ENCODE measurements at places on chromosomes 7 and 10. TPM values are rescaled to one million over a fixed set of nuclear protein-coding genes. Genes with fewer than 3 reads are reported as not detected.

- no peak for DNase-seq
Observed at GRCh38 chr10:1086787-1087186, 30.6 kb downstream of the WDR37 start.

GRCh38 chr7:42699380-42700178, 212.3 kb downstream of the C7orf25 start:
- DNase-seq, result no peak

DNA sequence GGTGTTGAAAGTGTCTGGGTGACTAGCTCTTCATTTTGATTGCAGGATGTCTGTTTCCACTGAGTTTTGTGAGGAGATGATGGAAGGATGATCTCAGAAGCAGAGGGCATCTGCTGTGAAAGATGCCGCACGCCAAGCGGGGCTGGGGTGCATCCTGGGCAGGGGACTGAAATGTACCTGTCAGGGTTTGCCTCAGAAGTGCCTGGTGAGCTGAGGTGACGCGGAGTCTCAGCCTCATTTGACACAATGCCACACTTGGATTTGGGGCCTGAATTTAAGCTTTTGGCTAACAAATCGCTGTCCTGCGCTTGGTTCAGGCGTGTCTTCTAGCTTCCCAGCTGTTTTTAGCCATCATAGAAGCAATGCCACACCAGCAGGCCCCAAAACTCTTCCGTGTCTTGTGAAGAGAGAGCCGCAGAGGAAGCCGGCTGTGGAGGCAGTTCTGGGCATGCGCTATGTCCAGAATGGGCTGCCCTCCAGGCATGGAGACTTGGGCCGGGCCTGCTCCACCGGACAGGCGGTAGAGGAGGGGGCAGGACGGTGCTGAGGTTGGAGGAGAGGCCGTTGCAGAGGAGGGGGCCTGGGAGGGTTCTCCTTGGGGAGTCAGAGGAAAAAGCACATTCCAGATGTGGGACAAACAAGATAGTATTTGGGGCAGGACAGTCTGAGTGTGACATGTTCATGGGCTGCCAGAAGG, 31.2 kb downstream of the WDR86 start:
- no peak for DNase-seq

GRCh38 chr10:6119423-6119822, 30.6 kb downstream of the RBM17 start:
- no peak for DNase-seq

GRCh38 chr10:6702030-6702429, 122.0 kb upstream of the PRKCQ start:
- no peak for DNase-seq

- no peak for DNase-seq
Observed at GRCh38 chr7:51046103-51046466, 263.4 kb upstream of the GRB10 start.

- DNase-seq, result no peak
Observed at GRCh38 chr7:127667017-127667670, 15.2 kb downstream of the SND1 start.

The RHOBTB1 gene
- total RNA-seq, result 21.3 TPM

The NUDT13 gene
- 1.9 TPM for total RNA-seq

The TCERG1L gene
- total RNA-seq, result 0.75 TPM

The CAV1 gene
- 19.4 TPM for total RNA-seq

The FZD8 gene
- 18.7 TPM for total RNA-seq

The PPP3CB gene
- total RNA-seq, result 21.9 TPM

The NXPH1 gene
- total RNA-seq, result not detected

The MRPL43 gene
- total RNA-seq, result 84.1 TPM

The DBF4 gene
- 17.0 TPM for total RNA-seq

Measured in kidney epithelial cell (primary cell).